ENCODE measurements at places on chromosomes 4 and X.

DNA sequence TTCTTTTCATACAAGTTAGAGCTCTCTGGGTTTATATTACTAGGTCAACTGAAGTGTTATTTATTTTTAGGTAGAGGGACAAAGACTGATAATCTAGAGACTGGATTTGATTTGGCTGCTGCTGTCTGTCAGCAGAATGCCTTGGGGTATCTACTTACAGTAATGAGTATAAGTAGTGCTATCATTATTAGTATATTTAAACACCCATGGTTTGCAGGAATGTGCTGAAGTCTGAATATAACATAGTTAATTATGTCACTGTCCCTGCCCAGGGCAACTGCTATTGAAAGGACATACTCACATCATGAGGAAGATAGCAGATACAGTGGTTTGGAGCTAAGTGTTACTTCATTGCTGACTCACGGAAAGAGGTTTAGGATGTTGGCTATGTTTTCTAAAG, 76.2 kb downstream of the PRRG1 start:
- no peak for DNase-seq

DNA sequence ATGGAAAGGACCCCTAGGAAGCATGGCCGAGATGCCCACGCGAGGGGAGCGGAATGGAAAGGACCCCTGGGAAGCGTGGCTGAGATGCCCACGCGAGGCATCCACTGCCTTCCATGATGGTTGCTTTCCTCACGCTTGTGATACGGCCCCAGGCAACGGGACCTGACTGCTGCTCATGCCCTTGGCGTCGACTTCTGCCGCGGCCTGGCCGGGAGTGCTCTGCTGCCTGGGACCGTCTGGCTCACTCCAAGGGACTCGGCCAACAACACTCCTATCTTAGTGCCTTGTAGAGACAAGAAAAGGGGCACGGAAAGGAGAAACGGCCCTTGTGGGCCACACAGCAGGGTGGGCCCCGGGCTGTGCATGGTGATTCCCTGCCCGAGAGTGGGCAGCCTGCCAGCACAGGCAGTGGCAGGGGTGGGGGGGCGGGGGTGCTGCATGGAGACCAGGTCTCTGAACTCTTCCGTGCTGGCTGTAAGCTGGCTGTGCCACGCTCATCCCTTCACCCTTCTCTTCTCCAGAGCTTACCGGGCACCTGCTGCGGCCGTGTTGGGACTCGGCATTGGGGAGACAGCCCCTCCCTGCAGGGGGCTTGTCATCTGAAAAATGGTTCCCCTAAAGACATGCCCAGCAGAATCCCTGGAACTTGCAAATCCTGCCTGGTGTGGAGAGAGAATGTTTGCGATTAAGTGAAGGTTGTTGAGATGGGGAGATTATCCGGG, 38.6 kb upstream of the HMX1 start:
- DNase-seq, result no peak

- DNase-seq, result no peak
These were observed 21.1 kb downstream of the PIGG start for GRCh38 chr4:519885-520682.

- DNase-seq, result no peak
These were observed 165.1 kb downstream of the GPAT3 start for GRCh38 chr4:83701041-83701440.

DNA sequence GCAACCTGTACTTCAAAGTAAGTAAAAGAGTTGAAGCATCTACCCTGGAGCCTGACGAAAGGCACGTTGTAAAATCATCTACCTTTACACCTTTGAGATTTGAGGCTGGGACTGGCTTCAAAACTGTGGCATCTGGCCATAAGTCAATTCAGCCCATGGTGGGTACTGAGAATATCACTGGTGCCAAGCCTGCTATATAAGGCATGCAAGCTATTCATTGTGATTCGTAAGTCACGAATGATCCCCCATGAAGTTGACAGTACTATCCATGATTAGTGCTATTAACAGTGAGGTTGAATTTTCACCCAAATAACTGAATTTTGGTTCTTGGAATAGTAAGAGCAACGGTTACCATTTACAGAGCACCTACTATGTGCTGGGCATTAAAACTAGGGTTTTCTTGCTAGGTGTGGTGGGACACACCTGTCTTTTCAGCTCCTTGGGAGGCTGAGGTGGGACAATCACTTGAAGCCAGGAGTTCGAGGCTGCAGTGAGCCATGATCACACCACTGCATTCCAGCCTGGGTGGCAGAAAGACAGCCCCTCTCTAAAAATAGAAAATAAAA, 39.8 kb downstream of the IRF2 start:
- DNase-seq, result no peak

GRCh38 chr4:148327683-148328082, 114.5 kb downstream of the NR3C2 start:
- DNase-seq, result no peak

Measured in NCI-H774 (cell line).